Activated T-helper 1 cell treated with anti-CD3 and anti-CD28 coated beads, Interleukin-2, amount 50 U/mL, for 16 hours (primary cell): ENCODE measurements at places on chromosomes 2 and 18.

DNA sequence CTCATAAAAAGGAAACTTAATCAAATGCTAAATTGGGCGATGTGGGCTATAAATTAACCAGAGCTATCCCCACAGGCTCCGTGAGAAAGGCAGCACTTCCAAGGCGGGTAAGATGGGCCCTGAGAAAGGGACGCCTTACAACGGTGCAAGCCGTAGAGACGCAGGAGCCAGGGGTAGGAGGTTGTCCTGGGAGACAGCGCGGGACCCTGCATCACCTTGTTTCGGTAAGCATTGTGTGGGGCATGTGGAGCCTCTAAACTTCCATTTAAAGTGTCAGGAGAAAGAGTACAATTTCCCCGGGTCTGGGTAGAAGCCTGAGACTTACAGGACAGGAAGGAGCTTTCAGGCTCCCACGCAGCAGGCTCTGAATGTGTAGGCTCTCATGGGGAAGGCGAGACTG is 1.2 kb upstream of the PER2 start:
- DNase-seq = no peak

DNA sequence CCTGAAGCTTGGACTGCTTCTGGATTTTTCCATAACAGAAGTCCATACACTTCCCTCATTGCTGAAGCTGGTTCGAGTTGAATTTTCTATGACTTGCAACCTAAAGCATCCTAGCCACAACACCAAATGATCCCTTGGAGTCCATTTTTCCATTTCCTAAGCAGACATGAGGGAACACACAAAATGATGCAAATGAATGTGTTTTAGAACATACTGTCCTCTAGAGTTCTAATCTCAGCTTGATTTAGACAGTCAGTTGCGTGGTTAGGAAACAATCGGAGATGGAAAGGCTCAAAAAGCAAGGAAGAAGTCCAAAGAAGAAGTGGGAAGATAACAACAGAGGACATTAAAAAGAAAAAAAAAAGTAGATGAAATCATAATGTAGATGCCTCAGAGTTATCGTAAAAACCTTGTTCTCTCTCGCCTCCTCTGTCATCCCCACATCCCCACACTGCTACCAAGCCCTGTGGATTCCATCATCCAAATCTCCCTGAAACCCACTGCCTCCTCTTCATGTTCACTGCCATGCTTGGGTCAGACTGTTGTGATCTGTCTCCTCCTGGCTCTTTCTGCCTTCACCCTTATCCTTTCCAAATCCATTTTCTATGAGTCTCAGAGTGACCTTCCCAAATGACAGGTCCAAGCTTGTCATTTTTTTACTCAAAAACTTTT is 58.4 kb downstream of the TMEM247 start:
- DNase-seq = no peak

- no peak for DNase-seq
Observed at GRCh38 chr2:60071490-60071831, 482.0 kb downstream of the BCL11A start.

- no peak for DNase-seq
Observed at GRCh38 chr2:19669126-19669525, 232.7 kb downstream of the TTC32 start.

- DNase-seq = no peak
Observed at GRCh38 chr2:135219226-135219625, 167.1 kb downstream of the RAB3GAP1 start.

DNA sequence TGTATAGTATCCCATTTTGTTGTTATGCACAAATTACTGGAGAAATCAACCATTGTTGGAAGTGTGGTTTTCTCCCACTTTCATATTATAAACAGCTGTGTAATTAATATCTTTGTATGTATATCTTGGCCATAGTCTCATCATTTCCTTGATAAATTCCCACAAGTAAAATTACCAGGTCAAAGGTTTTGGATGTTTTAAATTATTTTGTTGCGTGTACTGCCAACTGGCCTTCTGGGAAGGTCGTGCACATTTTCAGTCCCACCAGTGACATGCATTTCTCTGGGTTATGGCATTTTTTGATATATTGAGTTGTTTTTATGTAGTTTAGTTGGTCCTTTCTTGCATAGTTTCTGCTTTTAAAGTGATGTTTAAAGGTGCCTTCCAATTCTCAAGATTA is 41.5 kb downstream of the TSHZ1 start:
- DNase-seq = no peak

GRCh38 chr2:182906454-182906853 is 40.0 kb upstream of the FRZB start:
- DNase-seq = no peak

DNA sequence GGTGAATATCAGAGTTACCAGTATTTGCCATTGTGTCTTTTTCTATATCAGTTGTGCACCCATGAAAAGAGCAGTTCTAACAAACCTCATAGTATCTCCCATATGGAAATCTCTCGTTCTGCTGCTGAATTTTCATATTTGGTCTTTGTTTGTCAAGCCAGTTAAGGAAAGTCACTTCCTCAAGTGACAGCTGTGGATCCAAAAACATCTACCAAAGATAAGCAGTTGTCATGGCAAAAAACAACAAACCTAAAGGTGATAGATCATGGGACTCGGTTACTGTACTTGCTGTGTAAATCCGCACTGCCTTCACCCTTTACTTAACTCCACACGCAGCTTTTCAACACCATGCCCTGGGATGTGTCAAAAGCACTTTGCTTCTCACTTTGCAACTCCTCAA is 17.3 kb downstream of the BMP10 start:
- no peak for DNase-seq

- no peak for DNase-seq
Observed at GRCh38 chr2:187126247-187127005, 277.5 kb upstream of the ZSWIM2 start.

- no peak for DNase-seq
Observed at GRCh38 chr2:40454321-40454720, 2.4 kb upstream of the SLC8A1 start.

DNA sequence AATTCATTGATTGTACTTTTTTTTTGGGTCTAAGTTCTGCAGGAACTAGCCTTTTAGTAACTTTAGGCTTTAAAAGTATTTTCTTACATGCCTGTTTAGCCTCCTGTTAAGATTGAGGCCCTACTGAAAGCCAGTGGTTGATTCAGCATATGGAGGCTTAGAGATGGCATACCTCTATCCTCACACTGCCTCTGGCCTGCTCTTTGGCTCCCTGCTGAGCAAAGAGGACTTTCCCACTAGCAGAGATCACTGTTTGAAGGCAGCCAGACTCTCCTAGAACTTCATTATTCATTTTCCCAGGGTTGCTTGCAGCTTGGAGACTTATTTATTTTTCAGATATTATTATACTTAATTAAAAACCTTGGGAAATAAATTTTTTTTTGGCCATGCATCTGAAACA is 405.6 kb upstream of the MEX3C start:
- no peak for DNase-seq

DNA sequence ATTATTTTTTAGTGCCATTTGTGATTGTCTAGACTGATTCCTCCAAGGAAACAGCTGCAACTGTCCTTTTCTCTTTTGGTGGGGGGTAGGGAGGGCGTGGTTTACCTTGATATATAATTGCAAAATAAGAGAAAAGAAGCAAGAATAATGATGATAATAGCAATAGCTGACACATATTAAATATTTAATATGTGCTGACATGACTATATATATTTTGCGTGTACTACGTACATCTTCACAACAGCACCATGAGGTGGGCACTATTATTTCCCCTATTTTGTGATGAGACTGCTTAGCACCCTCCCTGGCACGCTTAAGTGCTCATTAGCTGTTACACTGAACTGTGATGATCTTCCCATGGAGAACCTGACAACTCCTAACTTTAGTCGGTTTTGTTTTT is 39.4 kb downstream of the TNFRSF11A start:
- no peak for DNase-seq

- no peak for DNase-seq
Observed at GRCh38 chr2:147198651-147199171, 646.1 kb upstream of the ACVR2A start.

- no peak for DNase-seq
Observed at GRCh38 chr2:12737738-12738485, 21.2 kb downstream of the TRIB2 start.

DNA sequence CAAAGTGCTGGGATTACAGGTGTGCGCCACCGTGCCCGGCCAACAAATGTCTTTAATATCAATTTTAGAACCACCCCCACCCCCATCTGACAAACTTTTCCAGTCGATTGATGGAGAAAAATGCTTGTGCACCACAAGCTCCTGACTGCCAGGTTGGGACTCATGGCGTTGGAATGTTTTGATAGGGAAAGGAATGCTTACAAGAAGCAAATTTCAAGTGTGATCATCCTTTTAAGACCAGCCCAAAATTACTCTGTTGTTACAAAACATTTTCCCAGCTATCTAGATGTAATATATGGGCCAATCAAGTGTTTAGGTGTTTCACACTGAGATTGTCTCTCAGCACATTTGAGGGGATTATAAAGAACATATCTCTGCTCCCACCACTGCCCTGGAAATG is 45.2 kb downstream of the UBXN4 start:
- DNase-seq = no peak

GRCh38 chr2:221346411-221346810 is 225.7 kb downstream of the EPHA4 start:
- no peak for DNase-seq

DNA sequence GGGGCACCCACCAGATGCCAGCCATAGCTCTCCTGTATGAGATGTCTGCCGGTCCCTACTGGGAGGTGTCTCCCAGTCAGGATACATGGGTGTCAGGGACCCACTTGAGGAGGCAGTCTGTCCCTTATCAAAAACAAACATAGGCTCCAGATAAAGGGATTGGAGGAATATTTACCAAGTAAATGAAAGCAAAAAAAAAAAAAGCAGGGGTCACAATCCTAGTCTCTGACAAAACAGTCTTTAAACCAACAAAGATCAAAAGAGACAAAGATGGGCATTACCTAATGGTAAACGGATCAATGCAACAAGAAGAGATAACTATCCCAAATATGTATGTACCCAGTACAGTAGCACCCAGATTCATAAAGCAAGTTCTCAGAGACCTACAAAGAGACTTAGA is 640.0 kb upstream of the LRRTM4 start:
- DNase-seq = no peak

DNA sequence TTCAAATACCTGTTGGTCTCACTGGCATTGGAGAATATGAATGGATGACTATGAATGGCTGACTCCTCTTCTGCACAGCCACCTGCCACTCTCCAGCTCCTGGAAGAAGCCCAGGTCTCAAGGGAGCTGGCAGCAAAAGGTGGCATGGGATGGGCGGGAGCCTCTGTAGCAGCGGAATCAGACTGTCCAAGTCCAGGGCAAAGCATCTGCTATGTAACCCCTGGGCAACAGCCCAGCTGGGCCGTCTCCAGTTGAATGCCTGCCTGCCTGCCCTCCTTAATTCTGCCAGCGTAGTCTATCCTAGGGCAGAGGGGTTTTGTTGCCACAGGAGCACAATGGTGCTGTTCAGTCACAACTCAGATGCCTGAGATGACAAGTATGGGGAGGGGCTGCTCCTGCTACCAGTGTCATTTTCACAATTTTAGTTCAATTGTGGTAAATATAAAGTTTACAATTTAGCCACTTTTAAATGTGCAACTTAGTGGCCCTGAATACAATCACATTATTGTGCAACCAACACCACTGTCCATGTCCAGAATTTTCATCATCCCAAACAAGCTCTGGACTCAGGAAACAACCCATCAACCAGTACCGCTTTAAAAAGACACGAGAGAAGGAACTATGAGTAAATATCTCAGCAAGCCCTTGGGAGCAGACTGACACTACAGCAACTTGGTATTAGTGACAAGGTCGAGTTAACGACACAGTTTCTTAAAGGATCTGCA is 115.2 kb downstream of the MYO5B start:
- DNase-seq = no peak

GRCh38 chr2:165778653-165779451 is 15.2 kb downstream of the GALNT3 start:
- no peak for DNase-seq

GRCh38 chr18:3248658-3249359 is 1.2 kb downstream of the MYL12A start:
- DNase-seq = no peak

DNA sequence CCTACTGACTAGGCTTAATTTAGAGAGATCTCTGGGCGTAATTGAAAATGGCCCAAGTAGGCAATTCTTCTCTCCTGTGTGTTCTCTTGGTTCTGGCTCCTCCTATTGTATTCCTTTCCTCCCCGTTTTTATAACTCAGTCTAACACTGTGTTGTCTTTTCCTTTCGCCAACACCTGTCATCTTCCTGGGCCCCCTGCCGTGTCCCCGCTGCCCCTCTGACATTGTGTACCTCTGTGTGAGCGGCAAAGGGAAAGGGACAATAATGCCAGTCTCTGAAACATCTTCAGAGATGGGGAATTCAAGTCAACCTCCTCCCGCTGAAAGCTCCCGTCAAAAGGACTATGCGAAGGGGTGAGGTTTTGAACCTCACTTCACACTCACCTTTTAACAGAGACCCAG is 210.9 kb downstream of the GBX2 start:
- DNase-seq = no peak

DNA sequence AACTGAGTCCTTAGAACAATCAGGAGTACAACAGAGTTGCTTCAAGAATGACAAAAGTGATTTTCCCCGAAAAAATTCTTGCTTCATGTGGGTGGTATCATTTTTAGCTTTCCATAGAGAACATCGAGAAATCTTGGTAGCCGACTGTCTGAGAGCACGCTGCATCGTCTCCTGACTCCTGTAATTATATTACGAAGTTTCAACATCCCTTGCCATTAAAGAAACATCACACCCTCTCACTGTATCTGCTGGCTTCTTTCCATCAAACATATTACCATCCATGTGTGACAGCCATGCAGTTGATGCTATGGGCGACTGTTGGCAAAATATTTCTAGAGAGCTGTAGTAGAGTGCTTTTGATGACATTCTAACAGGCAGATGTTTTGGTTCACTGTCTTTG is 311.2 kb downstream of the CMPK2 start:
- no peak for DNase-seq

GRCh38 chr2:1816414-1816911 is 72.1 kb upstream of the PXDN start:
- no peak for DNase-seq

DNA sequence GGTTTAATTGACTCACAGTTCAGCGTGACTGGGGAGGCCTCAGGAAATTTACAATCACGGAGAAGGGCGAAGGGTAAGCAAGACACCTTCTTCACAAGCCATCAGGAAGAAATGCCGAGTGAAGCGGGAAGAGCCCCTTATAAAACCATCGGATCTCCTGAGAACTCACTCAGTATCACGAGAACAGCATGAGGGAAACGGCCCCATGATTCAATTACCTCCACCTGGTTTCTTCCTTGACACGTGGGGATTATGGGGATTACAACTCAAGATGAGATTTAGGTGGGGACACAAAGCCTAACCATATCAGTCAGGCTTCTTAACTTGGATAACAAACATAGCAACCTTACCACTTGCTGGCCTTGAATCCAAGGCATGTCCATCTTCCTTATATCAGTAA is 289.0 kb upstream of the STON1 start:
- DNase-seq = no peak

GRCh38 chr2:183093857-183094657 is 15.5 kb downstream of the DUSP19 start:
- DNase-seq = no peak

DNA sequence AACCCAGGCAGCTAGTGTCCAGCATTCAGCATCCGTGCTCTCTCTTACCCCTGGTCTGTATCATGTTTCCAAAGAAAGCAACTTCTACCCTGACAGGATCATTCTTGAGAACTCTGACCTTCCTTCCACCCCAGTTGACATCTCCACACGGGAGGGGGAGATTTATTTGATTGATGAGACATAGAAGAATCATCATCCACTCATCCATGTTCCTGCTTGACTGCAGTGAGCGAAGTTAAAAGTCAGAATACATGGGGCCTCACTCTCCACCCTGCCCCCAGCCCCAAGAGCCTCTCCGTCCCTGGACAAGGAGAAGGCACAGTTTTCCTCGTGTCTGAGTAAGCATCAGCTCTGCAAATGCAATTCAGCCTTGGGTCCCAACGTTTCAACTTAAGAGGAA is 356.0 kb upstream of the TNP1 start:
- no peak for DNase-seq
